ENCODE measurements at places on chromosomes 11 and 22.
A peak's percentile ranks its signal among the peaks of the same experiment; 100 is the strongest.

- peak; percentile 63 for DNase-seq
Measured at GRCh38 chr11:62546244-62546928, at the start of gene AHNAK. TSS of gene AHNAK (minus strand) at chr11:62546806. CDS start at chr11:62536098, 10,708 bp downstream.

DNA sequence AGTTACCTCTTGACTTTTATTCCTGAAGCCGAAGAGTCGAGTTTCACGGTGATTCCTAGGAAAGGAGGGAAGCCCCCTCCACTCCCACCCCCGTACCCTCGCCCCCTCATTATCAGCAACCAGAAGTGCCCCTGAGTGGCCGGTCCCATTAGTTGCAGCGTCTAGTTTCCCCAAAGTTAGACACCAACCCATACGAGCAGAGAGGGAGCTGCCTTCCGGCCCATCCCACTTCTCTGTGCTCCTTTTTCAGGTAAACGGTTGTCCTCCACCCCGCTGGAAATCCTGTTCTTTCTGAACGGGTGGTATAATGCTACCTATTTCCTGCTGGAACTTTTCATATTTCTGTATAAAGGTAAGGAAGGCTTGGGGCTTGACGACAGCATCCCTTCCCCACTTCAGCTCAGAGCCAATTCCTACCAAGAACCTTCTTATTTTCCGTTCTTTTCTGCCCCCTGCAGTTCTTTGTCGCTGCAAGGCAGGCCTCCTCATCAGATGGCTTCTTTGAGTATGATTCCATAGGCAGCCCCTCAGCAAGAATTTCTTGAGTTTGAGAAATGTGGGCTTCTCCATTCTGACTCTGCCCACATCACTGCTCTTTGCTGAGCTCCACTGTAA lies 701 bp downstream of the TMEM216 start:
- DNase-seq, result peak; percentile 41

DNA sequence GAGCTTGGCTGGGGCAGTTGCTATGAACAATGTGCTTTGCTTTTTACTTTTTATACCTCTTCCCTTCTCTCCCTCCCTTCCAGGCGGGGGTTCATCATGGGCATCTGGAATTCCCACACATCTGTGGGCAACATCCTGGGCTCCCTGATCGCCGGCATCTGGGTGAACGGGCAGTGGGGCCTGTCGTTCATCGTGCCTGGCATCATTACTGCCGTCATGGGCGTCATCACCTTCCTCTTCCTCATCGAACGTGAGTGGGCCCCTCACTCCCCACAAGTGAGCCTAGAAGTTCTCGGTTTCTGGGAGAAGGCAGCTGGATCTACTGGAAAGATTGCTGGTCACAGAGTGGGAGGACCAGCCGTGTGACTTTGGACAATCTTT lies 17.4 kb downstream of the SLC37A2 start:
- DNase-seq, result no peak

- DNase-seq, result no peak
Measured at GRCh38 chr11:62129590-62130282, 5.9 kb downstream of the INCENP start.

DNA sequence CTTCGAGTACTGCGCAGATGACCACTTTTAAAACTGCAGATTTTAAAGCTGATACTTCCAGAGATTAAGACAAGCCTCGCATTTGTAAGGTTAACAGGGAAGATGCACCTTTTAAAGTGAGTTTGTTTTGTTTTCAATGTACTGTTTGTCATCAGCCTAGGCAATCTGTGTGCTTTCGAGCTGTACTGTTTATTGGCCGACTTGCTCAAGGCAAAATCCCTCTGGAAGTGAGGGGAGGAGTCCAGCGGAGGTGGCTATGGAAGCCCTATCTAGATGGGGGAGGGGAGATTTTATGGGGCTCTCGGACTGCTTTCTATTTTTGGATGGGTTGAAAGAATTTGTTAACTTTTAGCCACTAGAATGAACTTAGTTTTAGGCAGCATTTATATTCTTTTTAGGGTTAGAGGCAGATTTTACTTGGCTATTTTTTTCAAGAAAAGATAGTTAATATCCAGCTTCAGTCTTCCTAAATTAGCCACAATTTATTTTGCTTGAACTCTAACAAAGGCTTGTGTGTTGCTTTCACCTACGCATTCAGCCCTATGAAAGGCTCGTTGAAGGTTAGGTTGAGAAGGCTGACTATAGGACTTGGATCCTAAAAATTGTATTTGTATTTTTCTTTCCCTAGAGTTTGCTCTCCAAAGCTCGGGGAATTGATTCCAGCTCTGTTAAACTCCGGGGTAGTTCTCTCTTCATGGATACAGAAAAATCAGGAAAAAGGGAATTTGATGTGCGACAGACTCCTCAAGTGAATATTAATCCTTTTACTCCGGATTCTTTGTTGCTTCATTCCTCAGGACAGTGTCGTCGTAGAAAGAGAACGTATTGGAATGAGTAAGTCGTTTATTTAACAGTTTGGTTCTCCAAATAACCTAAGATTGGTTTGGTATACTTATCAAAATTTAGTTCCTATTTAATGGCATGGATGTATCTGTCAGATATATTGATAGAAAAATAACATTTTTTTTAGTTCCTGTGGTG lies 2.1 kb downstream of the WEE1 start:
- DNase-seq, result peak; percentile 68

GRCh38 chr11:12044799-12045198 lies 36.4 kb upstream of the DKK3 start:
- DNase-seq, result no peak

DNA sequence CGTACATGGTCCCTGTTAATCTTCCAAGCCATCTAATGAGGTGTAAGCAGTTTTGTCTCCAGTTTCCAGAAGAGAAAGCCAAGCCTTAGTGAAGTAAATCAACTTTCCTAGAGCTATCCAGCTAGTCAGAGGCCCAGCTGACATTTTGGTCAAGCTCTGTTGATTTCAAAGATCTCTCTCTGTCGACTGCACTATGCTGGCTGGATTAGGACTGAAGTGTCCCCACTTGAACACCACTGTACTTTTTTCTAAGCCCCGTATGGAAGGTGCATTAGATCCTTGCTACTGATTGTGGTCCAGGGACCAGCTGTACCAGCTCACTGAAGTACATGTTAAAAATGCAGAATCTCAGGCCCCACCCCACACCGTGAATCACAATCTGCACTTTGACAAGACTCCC lies 176.5 kb upstream of the NAV2 start:
- DNase-seq, result no peak

GRCh38 chr11:46991391-46991790 lies 54.8 kb downstream of the CSTPP1 start:
- DNase-seq, result no peak

DNA sequence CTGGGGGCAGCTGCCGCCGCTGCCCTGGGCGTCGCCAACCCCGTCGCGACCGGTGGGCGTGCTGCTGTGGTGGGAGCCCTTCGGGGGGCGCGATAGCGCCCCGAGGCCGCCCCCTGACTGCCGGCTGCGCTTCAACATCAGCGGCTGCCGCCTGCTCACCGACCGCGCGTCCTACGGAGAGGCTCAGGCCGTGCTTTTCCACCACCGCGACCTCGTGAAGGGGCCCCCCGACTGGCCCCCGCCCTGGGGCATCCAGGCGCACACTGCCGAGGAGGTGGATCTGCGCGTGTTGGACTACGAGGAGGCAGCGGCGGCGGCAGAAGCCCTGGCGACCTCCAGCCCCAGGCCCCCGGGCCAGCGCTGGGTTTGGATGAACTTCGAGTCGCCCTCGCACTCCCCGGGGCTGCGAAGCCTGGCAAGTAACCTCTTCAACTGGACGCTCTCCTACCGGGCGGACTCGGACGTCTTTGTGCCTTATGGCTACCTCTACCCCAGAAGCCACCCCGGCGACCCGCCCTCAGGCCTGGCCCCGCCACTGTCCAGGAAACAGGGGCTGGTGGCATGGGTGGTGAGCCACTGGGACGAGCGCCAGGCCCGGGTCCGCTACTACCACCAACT lies 1.0 kb downstream of the FUT4 start:
- peak; percentile 50 for DNase-seq

- no peak for DNase-seq
Measured at GRCh38 chr11:69433741-69434140, 47.7 kb upstream of the LINC01488 start.
